ENCODE measurements at places on chromosomes 3 and 15.

DNA sequence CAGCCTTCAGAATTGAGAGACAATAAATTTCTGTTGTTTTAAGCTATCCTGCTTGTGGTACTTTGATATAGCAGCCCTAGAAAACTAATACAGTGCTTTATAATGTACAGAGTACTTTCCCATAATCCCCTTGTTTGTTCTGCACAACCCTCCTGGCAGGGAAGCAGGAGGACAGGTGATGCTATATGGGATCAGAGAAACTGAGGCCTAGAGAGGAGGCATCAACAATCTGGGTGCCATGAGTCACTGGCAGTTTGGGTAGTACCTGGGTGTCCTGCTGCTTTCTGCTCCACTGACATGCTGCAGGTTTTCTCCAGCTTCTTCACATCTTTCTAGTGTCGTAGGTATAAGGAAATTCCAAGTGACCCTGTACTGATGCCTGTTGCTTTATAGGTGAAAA lies 55.0 kb downstream of the CTDSPL start:
- DNase-seq: no peak

DNA sequence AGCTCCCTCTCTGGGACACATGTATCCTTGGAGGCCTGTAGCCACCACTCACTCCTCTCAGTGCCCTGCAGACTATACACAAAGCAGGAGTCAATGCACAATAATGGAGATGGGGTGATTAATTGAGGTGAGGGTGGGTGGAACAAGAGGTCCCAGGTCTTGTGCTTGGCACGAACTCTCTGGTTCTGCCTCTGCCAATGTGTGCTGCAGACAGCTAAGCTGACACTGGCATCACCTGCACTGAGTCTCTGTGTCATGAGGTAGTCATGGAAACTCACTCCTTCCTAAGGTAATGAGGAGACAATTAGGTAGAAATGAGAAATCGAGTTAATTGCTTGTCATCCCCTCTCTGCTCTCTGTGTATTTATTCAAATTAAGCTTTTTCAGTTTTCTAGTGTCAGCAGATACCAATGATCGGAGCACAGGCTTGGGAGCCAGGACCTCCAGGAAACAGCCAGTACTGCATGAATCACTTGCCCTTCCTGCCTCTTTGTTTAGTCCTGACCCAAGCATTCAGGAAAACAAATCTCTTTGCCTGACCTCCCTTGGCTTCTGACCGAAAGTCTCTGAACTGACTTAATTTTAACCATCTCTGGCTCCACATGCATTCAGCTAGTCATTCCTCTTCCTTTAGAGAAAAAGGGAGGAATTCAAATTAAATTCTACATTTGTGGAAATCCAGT lies 56.7 kb downstream of the DRD3 start:
- DNase-seq: peak; percentile 26

DNA sequence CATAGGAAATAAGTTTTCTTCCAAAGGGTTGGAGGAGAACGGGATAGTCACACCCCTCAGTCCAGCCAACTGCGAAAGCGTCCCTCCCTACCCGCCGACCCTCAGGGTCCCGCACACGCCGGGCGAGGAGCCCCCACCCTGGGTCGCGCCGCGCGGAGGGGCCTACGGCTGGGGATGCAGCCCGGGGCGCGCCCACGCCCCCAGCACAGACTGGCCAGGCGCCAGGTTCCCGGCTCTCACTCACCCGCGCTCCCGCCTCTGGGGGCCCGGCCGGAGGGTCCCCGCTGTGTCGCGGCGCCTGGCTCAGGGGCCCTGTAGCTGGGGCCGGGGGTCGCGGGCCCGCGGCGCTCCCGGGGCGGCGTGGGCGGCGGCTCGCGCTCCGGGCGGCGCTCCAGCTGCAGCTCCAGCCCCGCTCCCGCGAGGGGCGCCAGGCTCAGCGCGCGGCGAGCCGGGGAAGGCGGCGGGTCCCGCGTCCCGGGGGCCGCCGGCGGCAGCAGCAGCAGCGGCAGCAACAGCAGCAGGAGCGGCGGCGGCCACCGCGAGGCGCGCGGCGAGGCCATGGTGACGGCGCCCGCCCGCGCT lies 375 bp downstream of the HEG1 start:
- no peak for DNase-seq

GRCh38 chr3:59658866-59659265 lies 609.0 kb upstream of the CFAP20DC start:
- no peak for DNase-seq

- DNase-seq: no peak
Observed at GRCh38 chr3:24145981-24146822, 201.1 kb downstream of the NR1D2 start.

GRCh38 chr15:87604857-87605446 lies 651.6 kb downstream of the NTRK3 start:
- no peak for DNase-seq

DNA sequence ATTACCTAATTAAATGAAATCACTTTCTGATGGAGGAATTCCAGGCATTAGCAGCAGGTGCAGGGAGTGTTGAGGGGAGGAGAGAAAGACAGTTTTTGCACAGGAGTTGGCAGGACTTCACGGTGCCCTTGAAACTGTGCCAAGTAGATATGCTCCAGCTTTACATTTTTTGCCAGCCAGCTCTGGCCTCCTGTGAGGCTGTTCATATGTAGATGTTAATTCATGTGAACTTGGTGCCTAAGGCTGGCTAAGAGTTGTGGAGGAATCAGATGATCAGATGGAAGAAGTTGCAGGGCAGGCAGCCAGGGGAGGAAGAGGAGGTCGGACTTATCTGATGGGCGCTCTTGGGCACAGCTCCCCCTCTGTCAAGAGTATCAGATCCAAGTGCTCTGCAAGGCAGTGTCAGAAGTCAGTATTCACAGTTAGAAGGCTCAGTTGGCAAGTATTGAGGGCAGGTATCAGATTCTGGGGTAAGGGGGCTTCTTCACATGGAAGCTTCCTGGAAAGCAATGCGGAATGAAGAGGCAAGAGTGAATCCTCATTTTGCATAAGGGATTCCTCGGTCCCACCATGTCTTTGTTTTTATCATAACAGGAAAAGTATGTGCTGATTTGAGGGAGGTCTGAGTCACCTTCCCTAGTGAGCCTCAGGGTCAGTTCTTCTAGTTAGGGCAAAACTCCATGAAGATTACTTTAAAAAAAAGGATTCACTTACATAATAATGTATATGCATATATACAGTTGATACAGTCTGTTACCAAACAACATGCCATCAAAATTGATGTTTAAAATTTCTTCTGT lies 172.6 kb upstream of the UMPS start:
- DNase-seq: peak; percentile 21

DNA sequence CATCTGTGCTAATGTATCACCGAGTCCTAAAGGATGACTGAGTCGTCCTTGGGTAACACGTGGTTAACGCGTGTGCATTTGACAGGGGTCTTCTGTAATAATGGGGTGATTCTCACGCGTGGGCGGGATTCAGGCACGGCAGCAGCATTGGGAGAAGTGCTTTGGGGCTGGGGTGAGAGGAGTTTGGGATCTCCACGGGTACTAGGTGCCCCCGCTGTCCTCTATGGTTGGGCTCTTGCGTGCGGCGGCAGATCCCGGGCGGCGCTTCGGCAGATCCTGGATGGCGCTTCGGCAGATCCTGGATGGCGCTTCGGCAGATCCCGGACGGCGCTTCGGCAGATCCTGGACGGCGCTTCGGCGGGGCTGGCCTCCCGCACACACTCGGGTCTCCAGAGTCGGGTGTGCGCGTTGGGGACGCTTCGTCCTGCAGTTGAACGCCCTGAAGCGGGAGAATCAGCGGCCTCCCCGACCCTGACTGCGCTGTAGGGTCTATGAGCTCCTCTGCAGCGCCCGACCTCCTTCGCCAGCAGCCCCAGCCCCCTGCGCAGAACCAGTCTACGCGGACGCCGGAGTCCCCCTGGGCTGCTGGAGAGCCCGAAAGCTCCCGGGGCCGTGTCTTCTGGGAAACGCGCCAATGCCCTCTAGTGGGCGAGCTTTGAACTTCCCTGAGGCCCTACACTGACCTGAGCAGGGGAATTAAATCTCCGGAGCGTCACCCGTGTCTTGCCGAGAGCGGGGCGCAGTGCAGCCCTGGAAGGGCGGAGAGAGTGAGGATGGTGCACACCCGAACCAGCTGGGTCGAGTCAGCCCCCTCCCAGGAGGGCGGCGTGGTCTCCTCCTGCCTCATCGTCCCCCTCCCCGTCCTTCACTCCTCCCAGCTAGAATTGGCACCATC lies 48.1 kb upstream of the EPHB3 start:
- DNase-seq: peak; percentile 35

GRCh38 chr15:45165536-45165935 lies 22.2 kb downstream of the SHF start:
- no peak for DNase-seq

GRCh38 chr3:117486719-117487716 lies 777.4 kb downstream of the TUSC7 start:
- no peak for DNase-seq

GRCh38 chr15:89616228-89616627 lies 39.0 kb downstream of the KIF7 start:
- no peak for DNase-seq

DNA sequence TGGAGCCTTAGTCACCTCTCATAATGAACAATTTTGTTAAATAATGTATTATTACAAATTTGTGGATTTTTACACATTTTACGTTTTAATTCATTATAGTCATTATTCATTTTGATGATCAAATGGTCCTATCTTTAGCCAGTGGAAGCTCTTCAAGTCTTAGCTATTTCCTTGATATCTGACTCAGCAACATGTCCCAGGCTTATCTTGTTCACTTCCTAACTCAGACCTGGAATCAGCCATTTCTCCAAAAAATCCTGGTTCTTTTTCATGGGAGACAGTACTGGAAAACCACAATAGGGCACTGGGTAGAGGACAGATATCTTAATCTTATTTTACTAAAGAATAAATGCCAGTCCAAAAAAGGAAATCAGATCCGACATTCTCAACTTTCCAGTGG lies 56.4 kb downstream of the RYK start:
- no peak for DNase-seq

DNA sequence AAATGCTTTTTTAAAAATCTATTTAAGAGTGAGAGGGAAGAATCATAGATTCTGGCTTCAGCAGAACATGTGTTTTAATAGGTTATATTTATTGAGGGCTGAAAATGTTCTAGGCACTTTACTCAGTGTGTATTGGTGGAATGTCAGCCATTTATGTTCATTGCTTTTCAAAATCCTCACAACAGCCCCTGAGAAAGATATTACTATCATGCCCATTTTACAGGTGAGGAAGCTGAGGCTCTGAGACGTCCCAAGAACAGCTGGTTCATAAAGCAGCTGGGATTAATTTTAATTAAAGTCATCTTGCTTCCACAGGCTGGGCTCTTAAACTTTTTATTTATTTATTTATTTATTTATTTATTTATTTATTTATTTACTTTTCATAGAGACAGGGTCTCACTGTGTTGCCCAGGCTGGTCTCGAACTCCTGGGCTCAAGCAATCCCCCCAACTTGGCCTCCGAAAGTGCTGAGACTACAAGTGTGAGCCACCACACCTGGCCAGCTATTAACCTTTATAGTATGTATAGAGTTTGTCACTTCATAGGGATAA lies 364.6 kb downstream of the SHQ1 start:
- no peak for DNase-seq

- no peak for DNase-seq
Observed at GRCh38 chr3:28406241-28406640, 57.6 kb upstream of the AZI2 start.

- no peak for DNase-seq
Observed at GRCh38 chr15:48622237-48622636, 23.3 kb downstream of the FBN1 start.

GRCh38 chr3:134623615-134624245 lies 27.1 kb downstream of the KY start:
- no peak for DNase-seq

Data from smooth muscle cell of the brain vasculature (primary cell).